ENCODE measurements at places on chromosomes 2 and 18. TPM values are rescaled to one million over a fixed set of nuclear protein-coding genes. Genes with fewer than 3 reads are reported as not detected.

Gene RAD51AP2
- not detected for total RNA-seq

Gene LYG2
- not detected for total RNA-seq

Gene SULT1C4
- total RNA-seq, result not detected

Gene KCNJ3
- 0.22 TPM for total RNA-seq

Gene SKOR2
- not detected for total RNA-seq

Gene POTEI
- not detected for total RNA-seq

Gene SPDYA
- total RNA-seq, result 1.6 TPM

Gene LYPD1
- 0.22 TPM for total RNA-seq

Gene KRTCAP3
- total RNA-seq, result not detected

Measured in uterine smooth muscle cell (primary cell).